Activated naive CD4-positive, alpha-beta T cell treated with anti-CD3 and anti-CD28 coated beads for 36 hours (primary cell): ENCODE measurements at places on chromosomes 2 and 18. TPM values are rescaled to one million over a fixed set of nuclear protein-coding genes. Genes with fewer than 3 reads are reported as not detected.

DNA sequence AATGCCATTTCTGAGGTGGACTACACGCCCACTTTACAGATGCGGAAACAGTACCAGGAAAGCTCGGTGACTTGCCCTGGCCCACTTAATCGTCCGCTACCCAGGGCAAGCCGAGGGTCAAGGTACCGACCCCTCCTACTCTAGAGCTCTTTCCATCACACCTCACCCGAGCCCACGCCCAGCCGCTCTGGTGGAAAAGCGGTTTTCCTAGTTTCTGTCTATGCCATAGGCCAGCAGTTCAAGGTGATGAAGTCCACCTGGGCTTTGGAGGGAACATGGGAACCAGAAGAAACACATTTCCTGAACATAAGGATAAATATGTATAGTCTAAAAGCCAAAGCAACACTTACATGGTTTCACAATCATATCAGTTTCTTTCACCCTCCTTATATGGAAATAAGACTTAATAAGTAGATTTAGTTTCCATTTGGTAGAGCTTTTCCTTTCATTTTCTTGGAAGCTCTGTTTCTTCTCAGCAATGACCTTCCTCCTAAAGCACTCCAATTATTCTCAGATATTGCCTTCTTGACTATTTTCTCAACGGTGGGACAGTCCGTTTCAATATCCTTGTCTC lies 567 bp downstream of the VWA3B start:
- peak overlapping the region; percentile 59 for H3K4me3 ChIP-seq
- H3K36me3 ChIP-seq: peaks cover 1% of the 10 kb centered on the region
- peaks cover 28% of the 10 kb centered on the region for H3K4me1 ChIP-seq
- no peak for DNase-seq
- peak overlapping the region; percentile 28 for H3K27ac ChIP-seq
- H3K27me3 ChIP-seq: peaks cover 36% of the 10 kb centered on the region

- H3K4me3 ChIP-seq: no peak overlapping the region
- peaks cover 19% of the 10 kb centered on the region for H3K36me3 ChIP-seq
Measured at GRCh38 chr2:63514781-63515180, 73.5 kb downstream of the WDPCP start.

DNA sequence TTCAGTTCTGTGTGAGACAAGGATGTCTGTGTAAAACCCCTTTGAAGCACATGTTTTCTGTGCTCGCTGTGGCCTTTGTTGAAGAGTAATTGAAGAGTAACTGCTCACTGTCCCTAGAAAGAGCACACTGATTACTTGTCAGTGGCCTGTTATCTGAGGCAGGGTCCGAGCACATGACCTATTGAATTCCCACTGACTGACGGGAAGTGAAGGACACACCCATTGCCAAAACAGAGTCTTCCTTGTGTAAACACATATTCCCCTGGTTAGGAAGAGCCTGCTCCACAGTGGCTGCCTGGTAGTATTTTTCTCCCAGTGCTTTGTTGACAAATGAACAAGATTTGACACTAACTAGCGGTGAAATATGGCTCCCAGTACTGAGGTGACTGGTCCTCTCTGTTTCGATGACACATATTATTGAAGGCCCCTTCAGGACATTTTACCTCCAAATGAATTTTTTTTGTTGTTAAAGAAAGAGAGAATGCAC lies 148.5 kb upstream of the GYPC start:
- H3K4me3 ChIP-seq: no peak overlapping the region
- H3K36me3 ChIP-seq: no peaks in the 10 kb centered on the region
- peaks cover 3% of the 10 kb centered on the region for H3K27me3 ChIP-seq
- no peak overlapping the region for H3K27ac ChIP-seq
- no peaks in the 10 kb centered on the region for H3K4me1 ChIP-seq
- DNase-seq: no peak

DNA sequence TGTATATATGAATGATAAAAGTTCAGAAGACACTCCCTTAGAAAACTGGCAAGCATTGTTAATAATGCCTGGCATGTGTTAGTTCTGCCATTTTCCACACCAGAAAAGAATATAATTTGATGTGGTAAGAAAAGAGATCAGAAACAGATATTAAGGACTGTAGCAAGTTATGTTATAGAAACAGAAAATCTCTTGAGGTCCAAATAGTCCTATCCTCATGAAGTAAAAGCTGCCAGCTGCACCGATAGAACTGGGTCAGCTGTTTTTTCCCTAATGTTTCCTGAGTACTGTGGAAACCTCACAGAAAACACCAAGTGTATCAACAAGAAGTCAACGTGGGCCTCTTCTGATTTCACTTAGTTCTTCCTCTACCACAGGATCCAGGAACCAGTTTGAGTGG lies 56.9 kb upstream of the SDC1 start:
- DNase-seq: no peak
- H3K4me1 ChIP-seq: peaks cover 4% of the 10 kb centered on the region
- H3K27me3 ChIP-seq: no peaks in the 10 kb centered on the region
- H3K27ac ChIP-seq: no peak overlapping the region
- no peak overlapping the region for H3K4me3 ChIP-seq

GRCh38 chr2:222305516-222306392 lies 7.0 kb upstream of the PAX3 start:
- peaks cover 40% of the 10 kb centered on the region for H3K4me1 ChIP-seq
- DNase-seq: no peak
- H3K27me3 ChIP-seq: peaks cover 85% of the 10 kb centered on the region

Gene L3MBTL4
- total RNA-seq: 0.10 TPM

DNA sequence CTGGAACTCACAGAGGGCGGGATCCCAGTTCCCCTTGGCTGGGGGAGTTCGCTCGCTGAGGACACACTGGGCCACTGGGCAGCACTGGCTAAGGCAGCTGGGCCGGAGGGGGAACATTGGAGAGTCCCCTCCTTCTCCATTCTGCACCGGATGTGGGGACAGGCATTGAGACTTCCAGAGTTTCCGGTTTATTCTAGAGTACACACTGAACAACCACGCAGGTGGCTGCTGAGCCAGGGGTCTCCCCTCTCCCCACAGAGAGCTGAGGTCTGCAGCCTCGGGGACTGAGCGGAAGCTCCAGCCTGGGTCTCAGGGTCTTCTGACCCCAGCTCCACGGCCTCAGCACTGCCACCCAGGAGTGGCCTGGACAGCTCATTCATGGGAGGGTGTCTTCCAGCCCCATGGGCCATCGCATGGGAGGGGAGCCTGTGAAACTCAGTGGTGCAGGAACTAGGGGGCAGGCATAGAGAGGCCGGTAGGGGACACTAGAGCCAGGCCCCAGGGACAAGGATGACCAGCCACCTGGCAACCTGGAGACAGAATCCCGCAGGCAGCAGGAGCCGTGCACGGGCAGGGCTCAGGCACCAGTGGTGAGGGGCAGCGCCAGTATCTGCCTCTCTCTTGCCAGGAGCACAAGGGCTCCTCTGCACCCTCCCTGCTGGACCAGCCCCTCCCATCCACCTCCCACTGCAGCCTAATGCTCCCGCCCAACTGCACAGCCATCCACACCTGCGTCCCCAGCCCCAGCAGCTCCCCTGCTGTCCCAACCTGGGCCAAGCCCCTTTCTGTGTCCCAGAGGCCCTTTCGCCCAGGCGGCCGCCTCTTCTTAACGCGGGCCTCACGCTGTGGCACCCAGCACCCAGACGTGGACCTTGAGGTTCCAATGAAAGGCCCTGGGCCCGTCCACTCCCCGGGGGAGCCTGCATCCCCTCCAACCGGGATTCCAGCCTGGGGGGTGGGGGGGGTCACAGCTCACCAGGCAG lies 45.1 kb upstream of the GPC1 start:
- H3K27ac ChIP-seq: no peak overlapping the region
- H3K4me1 ChIP-seq: peaks cover 2% of the 10 kb centered on the region
- DNase-seq: peak; percentile 1
- H3K27me3 ChIP-seq: no peaks in the 10 kb centered on the region
- H3K36me3 ChIP-seq: no peaks in the 10 kb centered on the region

Gene FIGN
- total RNA-seq: not detected

DNA sequence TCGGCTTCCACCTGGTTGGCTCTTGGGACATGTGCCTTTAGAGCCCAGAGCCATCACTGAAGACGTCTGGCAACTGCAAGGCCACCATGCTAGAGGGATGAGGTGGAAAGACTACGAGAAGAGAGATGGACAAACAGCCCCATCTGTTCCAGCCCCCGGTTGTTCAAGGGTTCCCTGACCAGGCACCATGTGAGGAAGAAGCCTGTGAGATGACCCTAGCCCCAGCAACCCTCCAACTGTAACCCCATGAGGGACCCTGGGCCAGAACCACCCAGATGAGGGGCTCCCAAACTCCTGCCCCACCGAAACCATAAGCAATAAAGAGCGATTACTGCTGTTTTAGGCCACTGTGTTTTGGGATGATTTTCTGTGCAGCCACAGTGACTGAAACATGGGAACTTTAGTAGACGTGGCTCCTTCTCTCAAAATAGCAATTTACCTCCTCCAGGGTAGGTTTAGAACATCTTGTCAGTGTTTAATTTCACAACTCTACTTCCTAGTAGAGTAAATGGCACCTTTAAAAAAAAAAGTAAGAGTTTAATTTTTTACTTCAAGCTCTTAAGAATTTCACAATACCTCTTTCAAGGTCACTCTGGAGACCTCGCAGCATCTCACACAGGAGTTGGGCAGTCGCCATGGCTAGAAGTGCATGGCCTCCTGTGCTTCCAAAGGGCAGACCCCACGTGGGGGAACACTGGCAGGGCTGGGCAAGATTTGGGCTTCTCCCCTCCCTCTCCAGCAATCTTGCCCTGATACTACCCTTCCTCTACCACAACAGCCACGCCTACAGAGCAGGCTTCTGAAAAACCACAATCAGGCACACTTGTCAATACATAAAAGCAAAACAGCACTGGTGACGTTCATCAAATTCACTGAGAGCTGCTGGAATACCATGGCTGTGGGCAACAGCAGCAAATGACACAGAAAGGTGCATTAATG lies 48.8 kb downstream of the TMEM163 start:
- no peaks in the 10 kb centered on the region for H3K36me3 ChIP-seq
- DNase-seq: peak; percentile 72
- peaks cover 63% of the 10 kb centered on the region for H3K4me1 ChIP-seq
- H3K27ac ChIP-seq: no peak overlapping the region
- peaks cover 25% of the 10 kb centered on the region for H3K27me3 ChIP-seq
- H3K4me3 ChIP-seq: no peak overlapping the region

DNA sequence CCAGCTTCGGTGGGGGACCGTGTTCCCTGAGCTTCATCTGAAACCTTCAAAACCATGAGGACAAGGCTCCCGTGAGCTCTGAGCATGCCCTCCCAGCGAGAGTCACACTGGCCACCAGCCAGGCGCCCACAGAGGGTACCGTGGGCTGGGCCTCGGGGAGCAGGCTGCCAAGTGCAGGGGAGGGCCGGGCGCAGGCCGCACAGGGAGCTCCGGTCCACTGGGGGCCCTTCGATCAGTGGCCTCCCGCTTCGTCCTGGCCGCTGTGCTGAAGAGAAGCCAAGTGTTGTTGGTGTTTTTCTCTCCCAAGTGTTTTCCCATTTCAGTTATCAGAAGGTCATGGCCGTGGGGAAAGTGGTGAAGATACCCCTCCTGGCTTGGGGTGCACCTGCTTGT lies 144.4 kb downstream of the PTGR3 start:
- no peak for DNase-seq
- H3K27ac ChIP-seq: no peak overlapping the region

Gene NT5C1B
- not detected for total RNA-seq

Gene ABHD1
- total RNA-seq: 0.19 TPM

Gene REG3A
- total RNA-seq: not detected

DNA sequence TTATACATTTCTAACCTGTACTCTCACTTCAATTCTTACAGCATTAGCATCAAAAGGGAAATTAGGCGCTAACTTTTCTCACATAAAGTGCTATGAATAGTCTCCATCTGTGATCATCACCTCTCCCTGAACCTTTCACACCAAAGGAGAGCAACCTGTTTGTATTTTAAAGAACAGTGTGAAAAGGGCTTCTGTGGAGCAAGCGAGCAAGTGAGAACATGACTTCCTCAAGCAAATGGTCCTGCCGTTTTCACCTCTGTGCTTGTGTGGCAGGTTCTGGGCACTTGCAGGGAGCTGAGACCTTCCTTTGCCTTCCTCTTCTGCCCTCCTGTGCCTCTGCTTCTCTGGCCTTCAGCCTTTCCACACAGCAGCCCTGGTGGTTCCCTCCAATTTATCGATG lies 51.9 kb downstream of the TGFA start:
- DNase-seq: no peak
- no peaks in the 10 kb centered on the region for H3K4me1 ChIP-seq
- no peaks in the 10 kb centered on the region for H3K36me3 ChIP-seq
- no peak overlapping the region for H3K4me3 ChIP-seq

Gene MEP1B
- total RNA-seq: not detected

DNA sequence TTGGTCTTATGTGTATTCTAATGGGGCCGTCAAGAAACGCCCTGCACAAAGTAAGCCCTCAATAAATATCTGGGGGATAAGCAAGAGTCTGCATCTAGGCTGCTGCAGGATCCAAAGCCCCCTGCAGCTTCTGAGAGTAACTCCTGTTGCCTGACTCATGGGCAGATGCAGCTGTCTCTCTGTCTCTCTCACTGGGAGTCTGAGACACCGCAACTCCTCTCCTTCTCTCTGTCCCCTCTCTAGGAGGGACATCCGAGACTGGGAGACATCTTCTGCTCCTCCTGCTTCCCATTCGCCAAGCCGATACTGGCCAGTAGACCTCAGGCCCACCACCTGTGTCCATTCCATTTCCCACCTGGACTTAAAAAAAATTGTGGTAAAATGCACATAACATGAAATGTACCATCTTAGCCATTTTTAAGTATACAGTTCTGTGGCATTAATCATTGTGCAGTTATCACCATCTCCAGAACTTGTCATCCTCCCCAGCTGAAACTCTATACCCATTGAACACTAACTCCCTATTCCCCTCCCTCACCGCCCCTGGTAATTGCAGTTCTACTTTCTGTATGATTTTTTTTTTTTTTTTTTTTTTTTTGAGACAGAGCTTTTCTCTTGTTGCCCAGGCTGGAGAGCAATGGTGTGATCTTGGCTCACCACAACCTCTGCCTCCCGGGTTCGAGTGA lies 20.1 kb downstream of the DYSF start:
- H3K4me3 ChIP-seq: no peak overlapping the region
- no peak for DNase-seq
- peaks cover 9% of the 10 kb centered on the region for H3K27me3 ChIP-seq
- no peak overlapping the region for H3K27ac ChIP-seq
- H3K4me1 ChIP-seq: no peaks in the 10 kb centered on the region

- peaks cover 6% of the 10 kb centered on the region for H3K4me1 ChIP-seq
- H3K4me3 ChIP-seq: peak overlapping the region; percentile 36
- H3K36me3 ChIP-seq: no peaks in the 10 kb centered on the region
- no peak for DNase-seq
- H3K27me3 ChIP-seq: peaks cover 20% of the 10 kb centered on the region
Measured at GRCh38 chr2:231680285-231680991, 27.9 kb upstream of the PTMA start.

DNA sequence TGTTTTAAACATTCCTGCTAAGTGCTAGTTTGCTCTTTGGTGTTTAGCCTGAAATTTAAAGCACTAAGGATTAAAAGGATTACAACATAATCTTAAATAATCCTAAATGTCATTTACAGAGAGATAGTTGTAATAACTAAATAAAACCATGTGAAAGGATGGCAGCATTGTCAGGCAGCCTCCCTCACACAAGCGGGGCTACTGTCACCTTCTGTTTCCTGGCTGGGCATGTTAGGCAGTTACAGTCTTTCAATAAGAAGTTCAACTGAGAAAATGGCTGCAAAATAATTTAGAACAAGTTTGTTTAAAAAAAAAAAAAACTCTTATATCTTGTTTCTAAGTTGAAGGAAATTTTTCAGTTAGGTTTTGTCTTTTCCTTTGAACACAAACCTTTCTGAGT lies 124.9 kb downstream of the ARHGAP15 start:
- peak overlapping the region; percentile 12 for H3K4me3 ChIP-seq
- peaks cover 73% of the 10 kb centered on the region for H3K4me1 ChIP-seq
- no peaks in the 10 kb centered on the region for H3K27me3 ChIP-seq
- peaks cover 7% of the 10 kb centered on the region for H3K36me3 ChIP-seq
- peak overlapping the region; percentile 83 for H3K27ac ChIP-seq
- peak; percentile 50 for DNase-seq

Gene TBR1
- not detected for total RNA-seq
